Fibroblast of villous mesenchyme (primary cell): ENCODE measurements at places on chromosomes 16 and 17.

GRCh38 chr16:31267332-31268032 lies 7.7 kb downstream of the ITGAM start:
- no peak for DNase-seq

GRCh38 chr17:31832746-31833145 lies 26.3 kb downstream of the COPRS start:
- no peak for DNase-seq

- no peak for DNase-seq
These were observed 38.5 kb upstream of the CNEP1R1 start for GRCh38 chr16:49986351-49987124.

- DNase-seq, result no peak
These were observed 929 bp downstream of the SLC25A11 start for GRCh38 chr17:4938688-4939545.

- no peak for DNase-seq
These were observed 1.3 kb downstream of the IGFALS start for GRCh38 chr16:1791943-1792812.

GRCh38 chr17:49783791-49784190 lies 4.7 kb upstream of the KAT7 start:
- no peak for DNase-seq

- DNase-seq, result no peak
These were observed 14.8 kb upstream of the NSRP1 start for GRCh38 chr17:30101686-30102390.

- no peak for DNase-seq
These were observed 14.7 kb upstream of the GLIS2 start for GRCh38 chr16:4301177-4301576.

DNA sequence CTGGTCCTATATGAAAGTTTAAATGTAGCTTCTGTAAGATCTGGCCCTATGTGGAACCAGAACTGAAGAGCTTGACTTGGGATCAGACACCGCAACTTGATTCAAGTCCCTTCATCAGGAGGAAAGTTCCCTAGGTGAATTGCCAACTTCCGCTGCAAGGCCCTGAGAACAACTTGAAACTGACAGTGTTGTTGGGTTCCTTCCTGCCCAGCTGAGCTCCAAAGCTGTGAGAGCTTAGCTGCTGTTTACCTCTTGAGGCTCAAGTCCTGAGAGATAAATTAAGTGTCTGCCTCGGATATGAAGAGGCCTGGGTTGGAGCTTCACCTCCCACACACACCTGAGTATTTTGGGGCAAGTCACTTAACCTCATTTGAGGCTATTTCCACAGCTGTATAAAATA lies 44.7 kb downstream of the REXO5 start:
- peak; percentile 47 for DNase-seq

GRCh38 chr17:20232611-20233010 lies 223.5 kb downstream of the SPECC1 start:
- no peak for DNase-seq
